Activated CD4-positive, CD25-positive, alpha-beta regulatory T cell treated with anti-CD3 and anti-CD28 coated beads, Interleukin-2, amount 50 U/mL, for 72 hours (primary cell): ENCODE measurements at places on chromosomes 1 and 21.

- no peak for DNase-seq
These were observed 376.5 kb downstream of the ADGRL2 start for GRCh38 chr1:82177192-82177591.

DNA sequence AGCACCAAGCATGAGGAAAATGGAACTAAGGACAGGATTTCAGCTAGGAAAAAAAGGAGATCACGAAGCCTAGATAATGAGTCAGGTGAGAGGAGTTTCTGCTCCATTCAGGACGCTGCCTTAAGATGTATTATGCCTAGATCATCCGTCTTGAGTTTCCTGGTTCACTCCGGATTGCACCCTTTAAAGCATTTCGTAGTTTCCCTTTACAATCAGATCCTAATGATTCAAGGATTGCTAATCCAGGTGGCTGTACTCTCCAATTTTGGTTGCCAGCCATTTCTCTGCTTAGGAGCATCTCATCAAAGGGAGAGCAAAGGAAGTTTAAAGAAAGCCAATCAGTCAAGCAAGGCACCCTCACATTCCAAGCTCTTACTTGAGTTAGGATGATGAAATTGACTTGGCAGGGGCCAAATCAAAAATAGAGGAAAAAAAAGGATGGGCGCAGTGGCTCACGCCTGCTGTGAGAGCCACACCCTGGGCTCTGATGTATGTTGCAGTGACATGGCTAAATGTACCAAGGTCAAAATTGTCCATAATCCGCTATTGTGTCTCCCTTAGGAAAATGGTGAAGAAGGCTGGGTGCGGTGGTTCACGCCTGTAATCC, 156.9 kb upstream of the SOD1 start:
- no peak for DNase-seq

- DNase-seq: no peak
These were observed 356.3 kb upstream of the DPYD start for GRCh38 chr1:98277118-98277517.

DNA sequence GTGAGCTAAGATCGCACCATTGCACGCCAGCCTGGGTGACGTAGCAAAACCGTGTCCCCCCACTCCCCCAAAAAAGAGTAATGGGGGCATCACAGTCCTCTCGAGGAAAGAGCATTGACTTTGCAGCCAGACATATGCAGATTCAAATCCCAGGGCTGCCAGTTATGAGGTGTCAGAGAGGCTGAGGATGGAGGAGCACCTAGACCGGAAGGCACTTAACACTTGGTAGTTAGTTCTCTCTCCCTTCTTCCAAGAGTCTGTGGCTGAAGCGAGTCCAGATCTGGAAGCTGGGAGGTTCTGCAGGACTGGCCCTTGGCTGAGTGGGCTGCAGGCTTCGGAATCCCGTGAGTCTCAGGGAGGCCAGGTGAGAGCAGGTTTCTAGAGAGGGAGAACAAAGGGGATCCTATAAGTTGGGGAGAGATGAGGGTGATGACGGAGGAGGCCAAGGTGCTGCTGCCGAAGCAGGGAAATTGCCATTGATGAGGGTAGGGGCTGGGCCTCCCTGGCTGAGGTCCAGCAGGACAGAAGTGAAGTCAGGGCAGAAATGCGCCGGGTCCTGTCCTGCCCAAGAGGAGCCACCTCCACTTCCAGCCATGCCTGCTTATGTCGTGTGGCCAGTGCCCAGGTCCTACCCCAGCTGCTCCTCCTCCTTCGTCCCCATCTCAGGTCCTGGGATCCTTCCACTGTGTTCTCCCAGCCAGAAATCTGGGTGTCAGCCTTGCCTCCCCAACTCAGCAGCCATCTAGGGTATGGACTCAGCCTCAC, 13.3 kb upstream of the SPOCD1 start:
- DNase-seq: no peak

- DNase-seq: no peak
These were observed 12.5 kb downstream of the RGS8 start for GRCh38 chr1:182671750-182672486.

DNA sequence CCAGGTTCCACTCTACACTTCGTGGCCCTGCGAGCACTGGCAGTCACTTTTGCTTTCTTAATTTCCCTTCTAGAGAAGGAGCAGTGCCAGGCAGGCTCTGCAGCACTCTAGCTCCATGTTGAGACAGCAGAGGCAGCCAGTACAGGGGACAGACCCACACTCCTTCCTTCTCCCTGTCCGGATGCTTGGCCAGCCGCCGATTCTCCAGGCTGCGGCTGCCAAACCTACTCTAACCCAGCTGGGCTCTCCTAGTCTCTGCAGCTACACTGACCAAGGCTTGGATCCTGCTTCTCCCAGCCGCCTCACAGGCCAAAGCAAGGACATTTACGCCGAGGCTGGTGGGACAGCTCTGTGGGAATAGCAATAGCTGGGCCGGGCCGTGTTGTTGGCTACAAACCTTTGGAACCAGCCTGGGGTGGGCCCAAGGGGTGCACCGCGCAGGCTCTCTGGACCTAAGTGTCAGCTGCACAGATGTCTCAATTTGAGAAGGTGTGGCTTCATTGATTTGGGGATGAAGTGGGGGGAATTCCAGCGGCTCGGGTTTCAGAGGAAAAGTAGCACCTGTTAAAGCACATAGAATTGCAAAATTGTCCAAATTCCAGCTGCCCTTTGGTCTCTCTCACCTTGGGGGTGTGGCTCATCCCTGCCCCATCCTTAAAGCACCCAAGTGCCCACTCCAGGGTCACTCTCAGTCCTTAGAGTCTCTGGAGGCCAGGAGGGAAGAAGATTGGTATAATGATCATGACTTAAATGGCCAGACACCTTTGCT, 3.2 kb downstream of the BARHL2 start:
- no peak for DNase-seq

GRCh38 chr1:227728059-227728891, 6.8 kb downstream of the JMJD4 start:
- DNase-seq: peak; percentile 56

DNA sequence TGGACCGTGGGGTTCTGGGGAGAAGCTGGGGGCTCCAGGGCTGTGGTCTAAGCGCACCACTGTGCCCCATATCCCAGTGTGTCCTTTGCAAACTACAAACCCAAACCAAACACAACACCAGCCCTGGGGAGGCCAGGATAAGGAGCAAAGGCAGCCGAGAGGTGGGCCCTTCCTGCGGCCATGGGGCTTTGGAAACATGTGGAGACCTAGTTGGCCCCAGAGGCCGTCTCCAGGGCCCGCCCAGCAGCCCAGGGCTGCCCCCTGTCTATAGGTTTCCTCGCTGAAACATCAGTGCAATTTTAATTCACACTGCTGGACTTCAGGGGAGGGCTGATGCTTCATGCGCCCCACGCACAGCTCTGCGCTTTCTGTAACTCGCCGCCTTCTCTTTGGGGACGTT, 61.3 kb downstream of the PRDM16 start:
- no peak for DNase-seq

- no peak for DNase-seq
These were observed 67.3 kb downstream of the SLC35F3 start for GRCh38 chr1:233971753-233972152.

GRCh38 chr1:191140038-191140437, 662.4 kb upstream of the BRINP3 start:
- no peak for DNase-seq

- DNase-seq: no peak
These were observed 105.7 kb upstream of the USP24 start for GRCh38 chr1:55320891-55321290.

GRCh38 chr1:194043984-194044755, 857.8 kb upstream of the B3GALT2 start:
- DNase-seq: no peak

DNA sequence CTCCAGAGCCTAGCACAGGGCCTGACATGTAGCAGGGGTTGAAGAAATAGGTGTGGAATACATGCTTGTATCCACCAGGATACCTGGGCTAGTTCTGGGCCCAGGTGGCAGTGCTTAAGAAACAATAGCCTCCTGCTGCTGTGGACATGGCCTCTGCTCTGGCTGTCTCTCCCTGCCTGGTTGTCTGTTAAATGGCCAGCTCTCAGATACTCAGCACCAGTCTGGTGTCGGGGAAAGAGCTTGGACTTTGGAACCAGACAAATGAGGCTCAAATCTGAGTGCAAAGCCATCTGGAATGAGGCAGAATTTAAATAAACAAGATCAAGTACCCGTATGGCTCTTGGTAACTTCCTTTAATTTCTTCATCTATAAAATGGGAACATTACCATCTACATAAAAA, 31.5 kb downstream of the SESN2 start:
- DNase-seq: no peak

DNA sequence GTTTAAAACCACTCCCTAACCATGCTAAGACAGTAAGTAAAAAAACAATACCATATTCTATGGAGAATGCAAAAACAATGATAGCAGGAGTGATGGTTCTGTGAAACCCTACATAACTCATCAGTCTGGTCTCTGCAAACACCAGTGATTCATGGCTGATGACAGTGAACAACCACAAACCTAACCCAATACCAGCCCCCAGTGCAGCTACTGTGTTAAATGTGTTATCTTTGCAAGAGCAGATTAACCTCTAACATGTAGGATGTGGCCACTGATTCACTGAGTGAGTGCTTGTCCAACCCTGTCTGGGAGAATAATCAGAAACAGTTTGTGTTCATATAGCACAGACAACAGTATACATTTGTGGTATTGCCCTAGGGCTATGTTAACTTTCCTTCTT, 100.2 kb upstream of the COG2 start:
- no peak for DNase-seq

DNA sequence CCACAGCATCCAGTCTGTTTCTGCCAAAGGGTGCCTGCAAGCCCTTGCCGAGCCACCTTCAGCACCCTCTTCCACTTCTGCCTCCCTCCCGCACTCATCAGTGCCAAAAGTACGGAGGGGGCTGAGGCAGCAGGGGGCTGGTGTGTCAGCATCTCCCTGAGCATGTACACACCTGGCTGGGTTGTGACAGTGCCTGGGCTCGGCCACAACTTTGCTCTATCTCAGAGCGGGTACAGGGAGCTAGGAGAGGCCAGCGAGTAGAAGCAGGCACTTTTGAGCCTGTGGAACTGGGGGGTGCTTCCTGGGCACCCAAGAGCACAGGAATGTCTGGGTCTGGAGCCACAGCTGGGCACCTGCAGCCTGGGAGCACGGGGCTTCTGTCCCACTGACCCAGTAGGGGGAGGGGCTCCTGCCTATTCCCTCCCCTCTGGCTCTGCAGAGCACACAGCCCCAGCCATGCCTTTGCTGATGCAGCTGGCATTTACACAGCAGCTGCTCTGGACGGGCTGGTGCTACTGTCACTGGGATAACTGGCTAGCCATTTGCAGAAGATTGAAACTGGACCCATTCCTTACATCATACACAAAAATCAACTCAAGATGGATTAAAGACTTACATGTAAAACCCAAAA, 319.8 kb upstream of the RRP15 start:
- no peak for DNase-seq

GRCh38 chr1:183161391-183161790, 24.7 kb upstream of the LAMC2 start:
- DNase-seq: no peak

DNA sequence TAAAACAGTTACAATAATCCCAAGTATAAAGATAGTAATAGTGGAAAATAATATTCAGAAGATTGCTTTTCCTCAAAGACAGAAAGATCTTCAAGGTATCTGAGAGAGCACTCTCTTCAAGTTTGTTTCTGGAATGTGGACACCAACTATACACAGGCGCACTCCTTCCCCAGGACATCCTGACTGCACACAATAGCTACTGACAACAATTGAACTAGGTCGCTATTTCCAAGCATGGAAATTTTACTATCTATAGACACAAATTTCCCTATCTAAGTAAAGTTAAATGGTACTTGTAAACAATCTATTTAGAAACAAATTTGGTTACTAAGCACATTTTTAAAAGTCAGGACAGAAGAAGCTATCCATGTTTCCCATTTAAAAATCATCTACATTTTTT, 19.1 kb downstream of the ARHGAP29 start:
- DNase-seq: no peak

GRCh38 chr1:182173808-182174512, 112.4 kb upstream of the ZNF648 start:
- no peak for DNase-seq

- DNase-seq: no peak
These were observed 5.7 kb downstream of the MYBPH start for GRCh38 chr1:203169770-203170520.

- no peak for DNase-seq
These were observed 3.2 kb downstream of the LRRC8C start for GRCh38 chr1:89635825-89636815.

- no peak for DNase-seq
These were observed 15.7 kb upstream of the GLIS1 start for GRCh38 chr1:53754484-53755312.

- DNase-seq: no peak
These were observed 239.4 kb downstream of the BACH1 start for GRCh38 chr21:29538115-29538514.

GRCh38 chr1:202176949-202177927, 16.4 kb upstream of the LGR6 start:
- no peak for DNase-seq

- DNase-seq: no peak
These were observed 14.4 kb downstream of the ARMH1 start for GRCh38 chr1:44688760-44689446.

DNA sequence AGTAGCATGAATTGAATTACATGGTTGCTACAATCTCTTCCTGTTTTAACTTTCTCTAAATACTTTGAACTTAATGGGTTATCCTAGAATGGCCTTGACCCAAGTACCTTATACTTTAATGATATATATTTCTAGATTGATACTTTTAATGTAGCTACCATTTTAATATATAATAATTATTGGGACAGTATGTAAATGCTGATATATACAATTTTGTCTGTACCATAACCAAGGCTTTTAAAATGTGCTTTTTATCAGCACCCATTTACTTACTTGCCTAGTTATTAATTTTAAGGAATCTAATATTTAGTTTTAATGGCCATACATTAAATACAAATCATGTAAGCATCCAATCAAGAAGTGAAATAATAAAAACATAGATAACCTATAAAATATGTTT, 13.4 kb downstream of the HIPK1 start:
- DNase-seq: no peak

- no peak for DNase-seq
These were observed 50.8 kb upstream of the BOLA1 start for GRCh38 chr1:149848340-149849110.

DNA sequence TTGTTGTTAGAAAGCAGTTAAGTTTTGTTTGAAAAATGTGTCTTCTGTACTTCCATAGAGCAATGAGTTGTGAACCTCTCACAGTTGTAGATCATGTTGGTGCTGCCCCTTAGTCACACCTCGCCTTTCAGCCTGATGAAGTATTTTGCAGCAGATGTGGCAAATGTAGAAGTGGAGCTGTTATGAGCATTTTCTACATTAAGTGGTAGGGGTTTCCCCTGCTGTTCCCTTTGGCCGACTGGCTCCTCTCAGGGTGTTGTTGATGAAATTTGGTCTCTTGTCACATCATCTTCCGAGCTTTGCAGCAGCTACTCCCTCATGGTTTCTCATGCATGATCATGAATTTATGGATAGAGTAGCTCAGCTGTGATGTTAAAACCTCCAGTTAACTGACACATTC, 33.6 kb upstream of the DENND1B start:
- no peak for DNase-seq

GRCh38 chr1:100100202-100100601, 32.5 kb downstream of the SASS6 start:
- no peak for DNase-seq

GRCh38 chr21:26351661-26352060, 181.1 kb upstream of the APP start:
- no peak for DNase-seq

GRCh38 chr1:150753416-150753815, 12.2 kb downstream of the CTSS start:
- no peak for DNase-seq

GRCh38 chr1:45512641-45513054, 9.0 kb downstream of the PRDX1 start:
- DNase-seq: peak; percentile 55
